Aorta (tissue), 5 donors: ENCODE measurements at places on chromosomes 1 and 21. TPM values are rescaled to one million over a fixed set of nuclear protein-coding genes. Genes with fewer than 3 reads are reported as not detected.

GRCh38 chr1:90176530-90176929, 181.6 kb downstream of the ZNF326 start:
- DNase-seq = no peak
- H3K27ac ChIP-seq = no peak overlapping the region
- H3K4me3 ChIP-seq = no peak overlapping the region
- H3K4me1 ChIP-seq = no peaks in the 10 kb centered on the region

DNA sequence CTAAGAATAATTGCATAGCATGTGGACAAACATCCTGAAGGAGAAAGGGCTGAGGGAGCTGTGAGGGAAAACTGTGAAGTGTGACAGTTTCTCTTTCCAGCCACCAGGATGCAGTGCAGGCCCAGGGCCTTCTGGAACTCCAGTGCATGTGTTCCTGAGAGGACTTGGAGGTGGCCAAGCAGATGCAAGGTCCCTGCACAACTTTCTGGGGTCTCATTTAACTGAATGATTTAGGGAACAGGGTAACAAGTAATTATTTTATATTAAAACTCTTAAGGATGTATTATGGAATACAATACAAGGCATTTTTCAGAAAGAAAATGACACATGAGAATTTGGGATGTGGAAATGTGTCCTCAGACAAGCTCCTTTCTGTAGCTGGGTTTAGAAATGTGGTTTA, 61.2 kb upstream of the MCOLN3 start:
- no peaks in the 10 kb centered on the region for H3K4me1 ChIP-seq
- H3K4me3 ChIP-seq = no peak overlapping the region
- H3K36me3 ChIP-seq = no peaks in the 10 kb centered on the region
- no peak for DNase-seq
- no peak overlapping the region for H3K27ac ChIP-seq
- H3K27me3 ChIP-seq = no peaks in the 10 kb centered on the region

DNA sequence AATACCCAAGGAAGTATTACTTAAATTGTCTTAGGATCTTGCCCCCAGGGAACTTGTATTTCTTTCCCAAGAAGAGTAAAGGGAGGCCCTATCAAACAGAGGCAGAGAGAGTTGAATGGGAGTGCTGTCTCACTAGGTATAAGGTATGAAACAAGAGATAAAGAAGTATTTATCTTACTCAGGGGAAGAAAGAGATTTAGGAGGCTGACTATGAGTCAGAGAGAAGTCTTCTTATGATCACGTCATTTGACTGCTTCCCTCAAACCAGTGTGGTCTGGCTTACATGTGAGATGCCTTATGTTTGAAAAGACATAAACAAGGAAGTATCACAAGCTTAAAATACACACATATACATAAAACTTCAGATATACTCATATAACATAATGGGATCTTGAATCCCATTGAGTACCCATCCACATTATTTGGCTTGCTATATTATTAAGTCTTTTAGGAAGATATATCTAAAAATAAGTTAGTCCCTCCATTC, 29.6 kb downstream of the DUSP10 start:
- H3K4me1 ChIP-seq = no peaks in the 10 kb centered on the region
- no peak overlapping the region for H3K4me3 ChIP-seq
- DNase-seq = no peak
- no peak overlapping the region for H3K27ac ChIP-seq

- DNase-seq = no peak
- no peak overlapping the region for H3K4me3 ChIP-seq
- H3K4me1 ChIP-seq = no peaks in the 10 kb centered on the region
- no peaks in the 10 kb centered on the region for H3K36me3 ChIP-seq
These were observed 48.6 kb upstream of the ATF3 start for GRCh38 chr1:212559929-212560328.

DNA sequence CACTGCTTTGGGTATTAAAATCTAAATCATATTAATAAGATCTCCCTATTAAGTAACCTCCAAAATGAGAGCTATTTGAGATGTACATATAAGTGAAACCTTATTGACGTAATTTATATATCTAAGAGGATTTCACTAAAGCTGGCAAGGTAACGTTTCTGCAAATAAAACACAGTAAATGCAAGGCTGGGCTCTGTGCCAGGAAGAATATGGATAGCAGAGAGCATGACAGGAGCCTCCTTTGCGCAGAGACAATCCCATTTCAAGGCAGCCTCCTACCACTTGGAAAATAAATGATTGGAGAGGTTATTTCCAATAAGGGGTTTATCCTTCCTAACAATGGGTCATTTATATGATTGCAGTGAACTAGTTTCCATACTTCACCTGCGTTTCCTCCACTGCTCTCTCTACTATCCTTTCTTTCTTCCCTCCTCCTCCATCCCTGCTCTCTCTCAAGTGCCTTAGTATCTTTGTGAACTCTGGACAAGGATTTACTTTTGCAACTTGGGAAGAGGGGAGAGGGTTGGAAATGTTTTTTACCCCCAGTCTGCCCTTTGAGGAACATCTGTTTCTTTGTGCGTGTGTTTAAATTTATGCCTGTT, 3.0 kb upstream of the NFIA start:
- DNase-seq = no peak
- no peaks in the 10 kb centered on the region for H3K27me3 ChIP-seq
- no peak overlapping the region for H3K4me3 ChIP-seq
- no peaks in the 10 kb centered on the region for H3K4me1 ChIP-seq
- no peak overlapping the region for H3K27ac ChIP-seq
- H3K36me3 ChIP-seq = no peaks in the 10 kb centered on the region

GRCh38 chr21:28617300-28617699, 375.4 kb downstream of the LTN1 start:
- H3K27ac ChIP-seq = no peak overlapping the region
- H3K4me1 ChIP-seq = peaks cover 2% of the 10 kb centered on the region
- no peak overlapping the region for H3K4me3 ChIP-seq
- DNase-seq = no peak

GRCh38 chr1:61089338-61089737, 7.0 kb downstream of the NFIA start:
- no peak overlapping the region for H3K27ac ChIP-seq
- peaks cover 3% of the 10 kb centered on the region for H3K4me1 ChIP-seq
- peak overlapping the region; percentile 26 for H3K4me3 ChIP-seq
- no peak for DNase-seq
- H3K27me3 ChIP-seq = no peaks in the 10 kb centered on the region

PAPPA2 gene
- 3.5 TPM for total RNA-seq

ALG14 gene
- total RNA-seq = 2.8 TPM

AMY1A gene
- total RNA-seq = not detected

LORICRIN gene
- total RNA-seq = not detected

SYNC gene
- total RNA-seq = 37.5 TPM

C8A gene
- total RNA-seq = not detected

CFAP126 gene
- total RNA-seq = not detected

LPAR3 gene
- 0.33 TPM for total RNA-seq

TMEM240 gene
- 6.2 TPM for total RNA-seq

VAMP3 gene
- 107 TPM for total RNA-seq
